ENCODE measurements at places on chromosomes 11 and 22.

GRCh38 chr11:113351480-113351879 lies 36.1 kb upstream of the ANKK1 start:
- DNase-seq, result no peak

GRCh38 chr11:70397983-70398833 lies at the start of gene CTTN:
TSS of gene CTTN (plus strand) at chr11:70398529. CDS start at chr11:70407298, 8,769 bp downstream.
- peak; percentile 26 for DNase-seq

- DNase-seq, result peak; percentile 65
Observed at GRCh38 chr11:78187366-78188285, 800 bp downstream of the KCTD21 start.

DNA sequence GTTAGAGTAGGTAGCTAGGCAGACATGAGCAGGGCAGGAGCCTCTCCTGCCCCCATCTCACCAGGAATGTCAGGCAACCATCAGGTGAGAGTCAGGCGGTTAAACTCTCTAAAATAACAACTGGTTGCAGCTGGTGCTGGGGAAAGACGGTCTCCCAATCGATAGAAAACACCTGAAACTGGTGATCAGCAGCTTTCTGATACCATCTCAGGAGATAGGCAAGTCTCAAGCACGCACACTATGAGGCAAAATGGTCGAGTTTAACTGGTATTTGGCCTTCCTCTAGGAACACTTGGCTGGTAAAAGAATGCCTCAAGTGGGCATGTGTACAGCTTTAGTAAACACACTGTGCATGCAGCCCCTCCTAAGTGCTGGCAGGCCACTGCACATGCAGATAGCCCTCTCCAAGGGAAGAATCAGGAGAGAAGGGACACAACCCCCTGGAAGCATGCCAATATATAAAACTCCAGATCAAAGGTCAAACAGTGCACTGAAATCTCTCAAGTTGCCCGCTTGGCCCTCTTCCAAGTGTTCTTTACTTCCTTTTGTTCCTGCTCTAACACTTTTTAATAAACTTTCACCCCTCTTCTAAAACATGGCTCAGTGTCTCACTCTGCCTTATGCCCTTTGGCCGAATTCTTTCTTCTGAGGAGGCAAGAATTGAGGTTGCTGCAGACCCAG lies 88.7 kb downstream of the USP35 start:
- no peak for DNase-seq

GRCh38 chr22:30266445-30267381 lies at the start of gene OSM:
TSS of gene OSM (minus strand) at chr22:30266851. CDS start at chr22:30266799, 52 bp downstream.
- peak; percentile 37 for DNase-seq

DNA sequence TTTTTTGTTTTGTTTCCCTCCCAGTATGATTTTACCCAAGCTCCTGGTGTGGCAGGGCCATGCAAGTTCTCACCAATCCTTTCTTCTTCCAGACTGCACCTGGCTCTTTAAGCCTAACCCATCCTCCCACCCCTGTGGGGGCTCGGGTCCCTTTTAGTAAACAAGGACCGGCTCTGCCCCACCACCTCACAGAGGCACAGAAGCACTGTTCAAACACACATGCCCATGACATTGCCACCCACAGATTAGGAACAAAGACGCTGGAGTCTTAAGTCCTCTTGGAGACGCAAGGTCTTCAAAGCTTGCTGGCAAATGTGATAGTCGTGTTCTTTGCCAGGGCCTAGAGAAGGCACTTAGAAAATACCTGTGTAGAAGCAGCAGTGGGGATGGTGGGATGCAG lies 18.9 kb downstream of the UQCR10 start:
- DNase-seq, result no peak

- no peak for DNase-seq
Observed at GRCh38 chr22:18130018-18130417, 19.4 kb downstream of the TUBA8 start.

GRCh38 chr22:32850591-32851517 lies 49.3 kb downstream of the TIMP3 start:
- no peak for DNase-seq

GRCh38 chr11:8217926-8218325 lies 45.8 kb downstream of the LMO1 start:
- no peak for DNase-seq

GRCh38 chr22:25420471-25420924 lies 144.0 kb upstream of the GRK3 start:
- no peak for DNase-seq

DNA sequence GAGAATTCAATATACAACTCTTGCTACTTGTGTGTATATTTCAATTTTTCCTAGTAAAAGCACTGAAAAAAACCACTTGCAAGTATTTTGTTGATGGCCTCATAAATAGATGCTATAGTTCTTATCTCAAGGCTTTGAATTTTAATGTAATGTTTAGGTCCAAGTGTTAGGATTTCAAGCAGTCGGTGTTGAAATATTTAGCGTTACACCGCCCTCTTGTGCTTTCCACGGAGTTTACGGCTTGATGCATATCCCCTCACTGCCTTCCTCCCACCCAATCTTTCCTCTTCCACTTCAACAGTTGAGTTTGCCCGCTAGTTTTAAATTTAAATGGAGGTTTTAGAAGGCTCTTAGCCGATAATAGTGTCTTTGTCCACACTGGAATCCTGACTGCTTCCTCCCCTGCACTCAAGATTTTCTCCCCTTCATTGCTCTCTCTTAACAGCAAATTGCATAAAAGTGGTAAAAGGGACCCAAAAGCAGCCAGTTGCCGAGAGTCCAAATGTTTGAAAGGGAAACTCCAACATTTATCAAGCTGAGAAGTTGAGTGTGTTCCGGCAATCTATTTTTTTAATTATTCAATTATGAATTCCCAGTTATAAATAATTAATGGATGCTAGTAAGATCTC lies 25.9 kb upstream of the HTATIP2 start:
- no peak for DNase-seq

DNA sequence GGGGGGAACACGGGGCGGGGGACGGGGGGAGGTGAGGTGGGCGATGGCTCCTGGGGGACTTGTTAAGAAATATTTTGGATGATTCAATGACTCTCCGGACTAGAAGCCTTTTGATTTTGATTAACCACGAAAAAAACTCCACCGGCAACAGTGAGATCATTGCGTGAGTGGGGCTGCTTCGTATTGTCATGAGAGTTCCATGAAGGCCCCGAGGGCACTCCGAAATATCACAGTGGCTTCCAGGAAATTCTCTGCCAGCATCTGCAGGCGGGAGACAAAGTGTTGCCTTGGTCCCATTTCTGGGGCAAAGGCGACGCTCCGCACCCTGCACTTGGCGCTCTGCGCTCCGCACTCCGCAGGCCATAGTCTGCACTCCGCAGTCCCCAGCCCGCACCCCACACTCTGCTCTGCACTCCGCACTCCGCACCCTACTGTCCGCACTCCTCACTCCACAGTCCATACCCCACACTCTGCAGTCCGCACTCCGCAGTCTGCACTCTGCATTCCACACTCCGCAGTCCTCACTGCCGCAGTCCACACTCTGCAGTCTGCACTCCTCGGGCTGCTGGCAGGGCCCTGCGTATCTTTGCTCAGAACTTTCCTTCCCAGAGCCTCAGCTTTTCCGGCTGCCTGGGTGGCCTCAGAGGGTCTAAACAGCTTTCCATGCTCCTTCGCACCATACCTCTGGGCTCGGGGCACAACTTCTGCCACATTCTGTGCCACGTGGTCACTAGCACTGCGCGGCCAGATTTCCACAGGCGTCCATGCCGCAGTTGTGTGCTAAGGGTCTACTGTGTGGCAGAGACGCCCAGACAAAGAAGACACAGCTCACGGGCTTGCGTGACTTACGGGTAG lies 61.1 kb downstream of the LINC01488 start:
- no peak for DNase-seq

DNA sequence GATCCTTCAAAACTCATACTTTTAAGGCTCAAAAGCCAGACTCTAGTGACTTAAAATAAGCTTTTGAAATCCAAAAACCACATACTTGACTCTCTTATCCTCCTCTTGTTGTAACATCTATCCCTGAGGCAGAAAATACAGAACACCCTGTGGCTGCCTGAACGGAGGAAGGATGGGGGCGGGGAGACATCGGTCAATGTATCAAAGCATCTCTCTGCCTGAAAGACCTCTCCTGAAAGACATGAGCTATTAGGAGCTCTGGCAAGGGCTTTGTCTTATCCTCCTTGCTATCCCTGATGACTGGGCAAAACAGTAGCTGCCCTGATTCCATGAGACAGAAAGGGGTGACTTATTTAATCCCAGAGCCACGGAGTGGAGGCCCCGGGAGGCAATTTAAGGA lies 122.4 kb downstream of the MN1 start:
- DNase-seq, result no peak

DNA sequence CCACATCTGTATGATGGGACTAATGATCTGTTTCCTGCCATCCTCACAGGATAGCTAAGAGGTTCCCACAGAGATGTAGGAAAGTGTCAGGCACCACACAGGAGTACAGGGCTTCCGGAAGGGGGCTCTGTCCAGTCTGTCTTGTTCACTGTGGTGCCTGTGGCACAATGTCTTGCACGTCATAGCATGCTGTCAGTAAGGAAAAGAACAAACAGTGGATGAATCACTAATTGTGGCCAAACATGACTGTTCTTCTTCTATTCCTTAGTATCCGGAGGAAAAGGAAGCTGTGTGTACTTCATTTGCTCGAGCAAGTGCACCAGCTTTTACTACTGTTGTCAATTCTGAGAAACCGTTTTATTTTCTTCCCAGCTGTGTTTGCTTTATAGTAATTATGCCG lies 73.4 kb upstream of the YWHAH start:
- DNase-seq, result no peak

DNA sequence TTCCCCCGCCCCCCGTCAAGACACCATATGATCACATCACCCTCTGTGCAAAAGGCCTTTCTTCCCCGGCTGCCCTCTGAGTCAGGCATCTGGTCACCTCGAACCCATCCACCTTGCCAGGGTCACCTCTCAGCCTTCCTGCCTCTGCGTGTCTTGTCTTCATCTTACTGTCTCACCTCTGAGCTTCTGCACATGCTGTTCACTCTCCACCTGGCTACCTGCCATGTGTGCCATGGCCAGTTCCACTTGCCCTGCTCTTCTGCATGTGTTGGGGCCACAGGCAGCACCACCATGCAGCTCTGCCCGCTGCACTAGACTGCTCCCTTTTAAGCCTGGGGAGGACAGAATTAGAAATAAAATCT lies 9.8 kb downstream of the ZNF74 start:
- no peak for DNase-seq

GRCh38 chr11:75238595-75239440 lies 1.8 kb upstream of the TPBGL start:
- DNase-seq, result no peak

- DNase-seq, result no peak
Observed at GRCh38 chr11:17475666-17476316, 854 bp downstream of the ABCC8 start.

DNA sequence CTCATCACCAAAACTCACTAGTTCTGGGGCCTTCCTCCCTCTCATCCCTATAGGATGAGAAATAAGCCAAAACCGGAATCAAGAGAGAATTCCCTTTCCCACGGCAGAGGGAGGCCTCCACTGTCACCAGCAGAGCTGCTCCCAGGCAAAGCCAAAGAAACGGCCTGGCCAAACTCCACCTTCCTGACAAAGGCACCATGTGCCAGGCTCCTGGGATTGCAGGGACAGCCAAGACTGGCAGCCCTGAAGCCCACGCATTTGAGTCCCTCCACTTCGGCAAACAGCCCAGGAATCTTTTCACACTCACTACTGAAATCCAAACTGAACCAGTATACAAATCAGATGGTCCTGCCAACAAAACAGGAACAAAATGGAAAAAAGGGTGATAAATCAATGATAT lies 6.1 kb downstream of the SMCO4 start:
- no peak for DNase-seq

DNA sequence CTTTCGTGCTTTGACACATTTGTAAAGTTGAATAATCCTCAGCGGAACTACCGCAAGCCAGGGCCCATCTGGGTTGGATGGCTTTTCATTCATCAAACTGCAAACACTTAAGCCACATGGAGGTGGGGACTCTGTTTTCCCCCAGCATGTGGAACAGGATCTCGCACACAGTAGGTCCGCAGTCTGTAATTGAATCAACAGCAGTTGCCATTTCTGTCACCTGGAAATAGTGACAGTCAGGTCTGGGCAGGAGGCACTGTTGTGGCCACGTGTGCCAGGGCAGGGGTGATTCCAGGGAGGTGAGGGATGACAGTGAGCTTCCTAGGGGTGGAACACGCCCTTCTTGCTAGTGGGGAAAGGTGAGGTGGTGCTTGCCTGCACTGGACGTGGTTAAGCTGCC lies 50.7 kb upstream of the ANO1 start:
- no peak for DNase-seq

GRCh38 chr11:40337118-40337517 lies 1122.3 kb downstream of the LRRC4C start:
- DNase-seq, result no peak

DNA sequence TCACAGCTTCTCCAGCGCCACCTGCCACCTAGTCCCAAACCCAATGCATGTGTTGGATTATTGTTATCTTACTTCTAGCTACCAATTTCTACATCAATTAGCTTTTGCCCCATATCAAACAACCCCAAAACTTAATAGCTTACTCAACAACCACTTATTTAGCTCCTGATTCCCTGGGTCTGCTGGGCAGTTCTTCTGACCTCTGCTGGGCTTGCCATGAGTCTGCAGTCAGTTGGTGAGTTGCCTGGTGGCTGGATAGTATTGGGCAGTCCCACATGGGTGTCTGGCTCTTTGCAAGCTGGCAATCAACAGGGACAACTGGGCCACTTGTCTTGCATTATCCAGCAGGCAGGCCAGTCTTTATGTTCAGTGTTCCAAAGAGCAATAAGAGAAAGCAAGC lies 13.6 kb upstream of the MS4A15 start:
- no peak for DNase-seq

DNA sequence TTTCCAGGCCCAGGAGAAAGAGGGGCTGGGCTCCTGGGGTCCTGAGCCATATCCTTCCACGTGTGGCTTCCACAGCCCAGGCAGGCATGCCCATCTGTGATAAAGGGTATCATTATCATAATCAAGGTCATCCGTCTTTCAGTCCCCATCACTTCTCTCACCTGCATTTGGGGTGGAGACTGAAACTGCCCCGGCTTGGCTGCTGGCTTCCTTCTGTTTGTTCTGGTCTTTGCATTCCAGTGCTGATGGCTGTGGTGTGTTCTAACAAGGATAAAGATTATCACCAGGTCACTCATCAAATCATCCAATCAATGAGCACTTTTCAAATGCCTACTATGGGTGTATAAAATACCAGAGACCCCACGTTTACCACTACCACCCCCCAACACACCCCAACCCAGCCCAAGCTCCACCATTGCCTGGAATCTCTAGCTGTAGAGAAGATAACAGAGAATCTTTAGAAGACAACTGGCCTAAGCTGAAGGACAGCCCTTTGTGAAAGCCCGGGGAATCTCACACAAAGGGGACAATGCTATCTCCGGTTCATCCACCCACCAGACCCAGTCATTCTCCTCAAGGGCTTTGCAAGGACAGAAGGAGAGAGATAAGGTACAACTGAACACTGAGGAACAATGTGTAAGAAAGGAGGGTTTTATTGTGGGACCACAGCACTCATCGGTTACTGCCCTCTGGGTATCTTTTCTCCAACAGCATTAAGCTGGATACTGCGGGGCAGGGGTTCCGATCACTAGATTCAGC lies 54.9 kb downstream of the AHNAK start:
- no peak for DNase-seq

DNA sequence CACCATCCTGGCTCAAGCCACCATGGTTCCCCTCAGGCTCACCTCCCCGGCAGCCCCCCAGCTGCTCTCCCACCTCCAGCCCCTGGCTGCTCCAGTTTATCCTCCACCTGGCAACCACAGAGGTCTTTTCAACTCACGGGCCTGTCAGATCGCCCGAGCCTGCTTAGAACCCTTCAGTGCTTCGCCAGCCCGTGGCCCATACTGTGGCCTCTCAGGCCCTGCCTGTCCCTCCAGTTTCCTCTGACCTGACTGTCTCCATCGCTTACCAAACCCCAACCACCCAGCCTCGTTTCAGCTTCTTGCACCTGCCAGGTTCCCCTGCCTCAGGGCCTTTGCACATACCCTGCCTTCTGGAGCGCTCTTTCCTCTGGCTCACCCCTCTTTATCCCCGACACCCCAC lies 6.9 kb downstream of the KCNC1 start:
- DNase-seq, result no peak
